ENCODE measurements at places on chromosomes 11 and 22. TPM values are rescaled to one million over a fixed set of nuclear protein-coding genes. Genes with fewer than 3 reads are reported as not detected.

Gene OR52L1
- total RNA-seq = not detected

Gene POU2AF1
- not detected for total RNA-seq

Gene CD3D
- total RNA-seq = not detected

Gene ATG13
- total RNA-seq = 54.1 TPM

Gene FXYD6
- total RNA-seq = 0.26 TPM

Gene OR52N4
- not detected for total RNA-seq

Gene PTPRCAP
- total RNA-seq = 0.40 TPM
